ENCODE measurements at places on chromosomes 6 and 20.

- DNase-seq, result no peak
Measured at GRCh38 chr20:20820104-20820503, 107.7 kb upstream of the RALGAPA2 start.

GRCh38 chr20:47740121-47740861 lies 45.0 kb downstream of the SULF2 start:
- no peak for DNase-seq

DNA sequence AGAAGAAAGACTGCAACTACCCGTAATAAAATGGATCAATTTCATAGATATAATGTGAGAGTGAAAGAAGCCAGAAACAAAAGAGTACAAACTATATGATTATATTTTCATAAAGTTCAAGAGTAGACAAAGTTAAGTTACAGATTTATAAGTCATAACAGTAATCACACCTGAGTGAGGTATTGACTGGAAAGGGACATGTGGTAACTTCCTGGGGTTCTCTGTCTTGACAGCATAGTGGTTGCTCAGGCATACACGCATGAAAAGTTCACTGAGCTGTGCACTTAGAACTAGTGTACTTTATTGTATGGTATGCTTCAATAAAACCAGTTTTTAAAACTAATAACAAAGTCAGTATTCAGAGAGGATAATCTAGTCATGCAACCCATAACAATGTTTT lies 653.6 kb downstream of the EPM2A start:
- DNase-seq, result no peak

DNA sequence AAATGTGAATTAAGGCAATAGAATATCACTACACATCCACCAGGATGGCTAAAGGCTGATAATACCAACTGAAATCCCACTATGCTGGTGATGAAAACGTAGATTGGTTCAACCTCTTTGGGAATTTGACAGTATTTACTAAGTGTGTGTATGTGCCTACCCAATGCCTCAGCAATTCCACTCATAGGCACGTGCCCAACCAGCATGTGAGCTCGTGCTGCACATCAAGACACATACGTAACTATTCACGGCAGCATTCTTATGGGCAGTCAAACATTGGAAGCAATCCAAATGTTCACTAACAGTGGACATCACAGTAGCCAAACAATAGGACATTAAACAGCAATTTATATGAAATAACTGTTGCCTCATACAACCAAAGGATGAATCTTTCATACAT lies 15.7 kb upstream of the AFDN start:
- DNase-seq, result no peak

DNA sequence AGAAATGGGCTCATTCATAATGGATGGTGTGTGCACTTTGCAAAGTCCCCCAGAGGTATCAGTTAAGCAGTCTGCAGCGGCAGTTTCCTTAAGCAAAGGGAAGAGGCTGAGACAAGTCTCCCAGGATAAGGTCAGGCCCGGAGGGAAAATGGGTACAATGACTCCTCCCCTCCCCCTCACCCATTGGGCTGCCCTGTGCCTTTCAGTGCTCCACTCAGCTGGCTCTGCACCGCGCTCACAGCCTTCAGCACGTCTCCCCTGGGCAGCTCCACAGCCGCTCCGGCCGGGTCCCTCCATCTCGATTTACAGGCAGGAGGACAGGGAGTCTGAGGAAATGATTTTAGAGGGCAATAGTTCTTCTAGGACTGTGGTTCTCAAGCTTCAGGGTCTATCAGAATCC lies 264.8 kb downstream of the LRFN2 start:
- no peak for DNase-seq

DNA sequence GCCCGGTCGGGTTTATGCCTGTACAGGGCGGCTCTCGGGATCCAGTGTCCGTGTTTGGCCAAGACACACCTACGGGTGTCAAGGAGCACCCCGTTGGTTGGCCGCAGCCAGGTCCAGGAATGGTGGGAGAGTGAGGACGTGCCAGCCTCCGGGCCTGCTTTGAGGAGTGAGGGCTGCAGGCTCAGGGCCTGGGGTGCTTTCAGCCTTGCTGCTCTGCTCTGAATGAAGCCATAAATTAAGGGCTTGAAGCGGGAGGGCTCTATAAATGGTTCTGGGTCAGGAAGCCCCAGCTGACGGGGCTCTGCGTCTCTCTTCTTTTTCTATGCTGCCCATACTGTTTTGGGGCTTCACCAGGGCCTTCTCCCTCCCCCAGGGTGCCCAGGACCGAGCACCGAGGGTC lies 15.1 kb downstream of the GATA5 start:
- no peak for DNase-seq

DNA sequence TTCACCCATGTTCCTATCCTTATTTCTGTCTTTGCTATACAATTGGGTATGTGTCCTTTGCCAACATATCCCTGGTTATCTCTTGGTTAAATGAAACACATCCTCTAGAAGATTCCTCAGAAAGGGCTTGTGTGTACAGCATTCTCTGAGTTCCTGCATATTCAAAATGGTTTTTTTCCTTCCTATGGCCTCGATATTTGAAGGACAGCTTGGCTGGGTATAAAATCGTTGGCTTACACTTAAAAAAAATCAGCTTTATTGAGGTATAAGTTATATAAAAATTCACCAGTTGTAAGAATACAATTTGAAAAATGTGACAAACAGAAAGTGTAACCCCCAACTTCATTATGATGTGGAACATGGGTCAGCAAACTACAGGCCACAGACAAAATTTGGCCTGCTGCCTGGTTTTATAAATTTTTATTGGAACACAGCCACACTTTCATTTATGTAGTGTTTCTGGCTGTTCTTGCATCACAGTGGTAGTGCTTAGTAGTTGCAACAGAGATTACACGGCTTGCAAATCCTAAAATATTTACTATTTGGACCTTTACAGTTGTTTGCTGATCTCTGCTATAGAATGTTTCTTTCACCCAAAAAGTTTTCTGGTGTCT lies 16.7 kb downstream of the PCMT1 start:
- DNase-seq, result no peak

DNA sequence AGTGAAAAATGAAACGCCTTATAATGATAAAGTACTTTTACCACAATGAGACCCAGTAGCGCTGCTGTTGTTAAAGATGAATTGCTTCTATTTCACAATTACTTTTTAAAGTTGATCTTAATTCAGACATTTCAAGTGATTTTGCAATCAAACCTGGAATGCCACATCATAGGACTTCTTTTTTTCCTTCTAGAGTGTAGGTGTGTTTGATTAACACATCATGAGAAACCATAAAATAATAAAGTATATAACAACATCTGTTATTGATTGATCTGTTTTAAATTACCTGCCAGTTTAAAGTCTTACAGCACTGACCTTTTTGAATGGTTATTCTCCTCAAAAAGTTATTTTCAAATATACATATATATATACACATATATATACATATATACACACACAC lies 38.6 kb downstream of the HEBP2 start:
- DNase-seq, result no peak

DNA sequence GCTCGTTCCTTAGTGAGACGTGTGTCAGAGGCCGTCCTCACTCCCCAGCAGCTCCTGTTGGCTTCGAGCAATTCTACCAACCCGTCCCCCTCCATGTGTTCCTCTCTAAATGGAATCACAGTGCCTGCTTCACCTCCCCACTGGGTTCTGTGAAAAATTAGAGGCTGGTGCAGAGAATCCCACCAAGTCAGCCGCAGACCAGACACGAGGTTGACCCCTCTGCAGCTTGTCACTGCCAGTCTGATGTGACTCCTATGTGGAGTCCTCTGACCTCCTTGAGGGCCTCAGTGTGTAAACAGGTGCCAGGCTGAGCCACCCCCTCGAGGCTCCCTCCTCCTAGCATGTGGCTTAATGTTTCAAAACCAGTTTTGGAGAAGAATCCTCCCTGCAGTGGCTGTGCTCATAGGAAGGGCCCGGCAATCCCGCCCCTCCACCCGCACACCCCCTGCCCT lies 12.6 kb upstream of the IRF4 start:
- no peak for DNase-seq

- no peak for DNase-seq
Measured at GRCh38 chr6:105359419-105360370, 43.2 kb downstream of the PREP start.

- no peak for DNase-seq
Measured at GRCh38 chr20:36632487-36633284, 13.3 kb downstream of the SLA2 start.

DNA sequence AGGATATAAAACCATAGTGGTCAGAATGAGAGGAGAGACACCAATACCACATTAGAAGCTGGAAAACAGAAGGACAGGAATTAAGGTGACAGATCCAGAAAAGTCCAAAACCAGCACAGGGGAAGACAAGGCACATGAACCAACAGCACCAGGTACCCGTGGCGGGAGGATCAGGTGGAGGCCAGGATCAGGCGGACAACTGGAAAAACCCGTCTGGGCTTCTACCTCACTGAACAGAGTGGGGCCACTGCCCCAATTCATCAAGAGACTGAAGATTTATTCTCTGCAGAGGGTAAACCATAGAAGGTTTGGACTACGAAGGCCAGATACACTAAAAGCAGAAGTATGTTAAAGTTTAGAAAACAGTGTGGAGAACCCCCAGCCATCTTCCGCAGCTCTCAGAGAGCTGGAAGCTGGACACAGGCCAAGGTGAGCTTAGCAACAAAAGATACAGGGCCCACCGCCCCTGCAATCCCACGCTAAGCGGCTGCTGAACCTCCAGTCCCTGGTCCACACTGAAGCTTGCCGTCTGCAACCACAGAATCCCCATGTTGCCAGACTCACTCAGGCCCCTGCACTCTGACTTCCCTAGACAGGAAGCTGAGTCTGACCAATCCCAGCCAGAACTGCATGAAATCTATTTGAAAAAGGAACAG lies 29.9 kb downstream of the ABHD12 start:
- DNase-seq, result no peak

- DNase-seq, result no peak
Measured at GRCh38 chr6:63750400-63750799, 114.8 kb downstream of the PHF3 start.

- no peak for DNase-seq
Measured at GRCh38 chr6:10621847-10622246, 72.6 kb downstream of the C6orf52 start.

GRCh38 chr20:460180-460579 lies 2.2 kb downstream of the TBC1D20 start:
- no peak for DNase-seq

DNA sequence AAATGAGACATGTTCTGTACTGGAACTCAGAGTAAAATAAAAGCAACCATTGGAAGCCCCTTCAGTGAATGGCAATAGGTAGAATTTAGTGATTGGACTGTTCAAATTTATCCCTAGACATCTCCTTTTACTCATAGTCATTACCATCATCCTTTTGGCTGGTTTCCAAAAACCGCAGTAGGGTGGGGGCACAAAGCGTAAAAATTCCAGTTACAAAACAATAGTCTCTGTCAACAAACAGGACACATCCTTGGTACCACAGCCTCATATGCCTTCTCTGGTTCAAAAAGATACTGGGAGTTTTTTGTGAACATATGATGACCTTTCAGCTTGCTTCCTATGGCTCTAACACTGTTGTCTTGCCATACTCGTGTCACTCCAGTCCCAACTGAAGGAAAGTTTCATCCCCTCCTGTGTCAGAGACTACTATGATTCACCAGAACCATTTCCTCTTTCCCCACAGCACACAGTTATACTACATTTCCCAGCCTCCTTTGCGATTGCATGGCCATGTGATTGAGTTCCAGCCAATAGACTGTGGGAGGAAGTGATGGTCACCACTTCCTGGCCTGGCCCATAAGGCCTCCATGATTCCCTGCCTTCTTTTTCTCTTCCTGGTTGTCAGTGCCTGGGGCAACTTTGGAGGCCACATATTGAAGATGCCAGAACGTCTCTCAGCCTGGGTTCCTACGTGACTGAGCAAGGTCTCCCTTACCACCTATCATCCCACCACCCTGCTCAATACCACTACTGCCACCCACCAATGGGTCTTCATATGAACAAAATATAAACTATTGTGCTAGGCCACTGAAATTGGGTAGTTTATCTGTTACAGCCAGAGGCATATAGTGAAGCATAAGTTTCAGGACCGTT lies 162.4 kb downstream of the ID4 start:
- peak; percentile 45 for DNase-seq

- no peak for DNase-seq
Measured at GRCh38 chr6:16183187-16183664, 54.3 kb downstream of the MYLIP start.

DNA sequence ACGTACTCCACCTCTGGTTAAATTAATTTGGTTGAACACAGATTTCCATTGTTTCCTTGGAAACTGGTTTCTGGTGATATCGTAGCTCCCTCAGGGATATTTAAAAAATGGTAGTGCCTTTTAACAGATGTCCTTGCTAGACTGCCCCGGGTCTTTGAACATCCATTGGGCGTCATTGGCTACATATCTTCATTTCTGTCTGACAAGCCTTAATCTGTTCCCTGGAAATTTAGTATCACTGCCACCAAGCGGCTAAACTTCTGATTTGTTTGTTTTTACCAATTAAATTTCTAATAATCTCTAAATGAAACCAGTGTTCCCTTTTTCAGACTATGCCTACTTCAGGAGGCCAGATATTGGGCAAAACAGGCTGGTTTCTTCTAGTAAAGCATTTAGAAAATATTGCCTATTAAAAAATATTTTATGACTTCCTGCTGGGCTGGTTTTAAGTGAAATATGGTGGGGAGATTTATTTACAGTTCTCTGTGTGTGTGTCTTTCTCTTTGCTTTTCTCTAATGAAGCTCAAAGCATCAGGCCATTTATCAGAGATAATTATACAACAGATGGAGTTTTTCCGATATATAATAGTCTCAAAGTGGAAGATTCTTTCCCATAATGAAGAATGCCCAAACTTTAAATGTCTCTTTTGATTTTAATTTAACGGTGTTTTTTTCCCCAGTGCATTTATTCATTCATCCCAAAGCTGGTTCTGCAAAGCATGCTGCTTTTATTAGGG lies 249.5 kb downstream of the ZFAND3 start:
- DNase-seq, result no peak
